ENCODE measurements at places on chromosomes 6 and 20. TPM values are rescaled to one million over a fixed set of nuclear protein-coding genes. Genes with fewer than 3 reads are reported as not detected.

GRCh38 chr6:9292975-9293374, 857.6 kb upstream of the SLC35B3 start:
- H3K4me1 ChIP-seq = no peaks in the 10 kb centered on the region
- no peaks in the 10 kb centered on the region for H3K27me3 ChIP-seq
- no peak overlapping the region for H3K4me3 ChIP-seq
- H3K36me3 ChIP-seq = no peaks in the 10 kb centered on the region

The KCNS1 gene
- total RNA-seq = 0.39 TPM

DNA sequence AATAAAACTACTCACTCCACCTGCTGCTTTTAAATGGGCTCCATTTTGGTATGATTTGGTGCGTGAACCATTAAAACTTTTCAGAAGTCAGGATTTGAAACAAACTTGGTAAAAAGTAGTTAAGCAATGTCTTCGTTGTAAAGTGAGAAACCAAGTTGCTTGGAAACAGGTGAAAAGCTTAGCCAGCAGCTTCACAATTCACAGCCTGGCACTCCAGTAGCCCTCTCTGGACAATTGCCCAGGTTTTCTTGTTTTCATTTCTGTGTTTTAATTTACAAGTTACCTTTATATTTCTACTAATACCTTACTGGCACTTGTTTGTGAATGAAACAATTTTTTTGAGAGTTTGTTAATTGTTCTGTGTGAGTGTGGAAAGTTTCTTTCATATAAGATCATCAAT, 12.8 kb downstream of the NT5E start:
- no peaks in the 10 kb centered on the region for H3K36me3 ChIP-seq
- no peak overlapping the region for H3K4me3 ChIP-seq
- no peak for DNase-seq
- peaks cover 22% of the 10 kb centered on the region for H3K4me1 ChIP-seq

DNA sequence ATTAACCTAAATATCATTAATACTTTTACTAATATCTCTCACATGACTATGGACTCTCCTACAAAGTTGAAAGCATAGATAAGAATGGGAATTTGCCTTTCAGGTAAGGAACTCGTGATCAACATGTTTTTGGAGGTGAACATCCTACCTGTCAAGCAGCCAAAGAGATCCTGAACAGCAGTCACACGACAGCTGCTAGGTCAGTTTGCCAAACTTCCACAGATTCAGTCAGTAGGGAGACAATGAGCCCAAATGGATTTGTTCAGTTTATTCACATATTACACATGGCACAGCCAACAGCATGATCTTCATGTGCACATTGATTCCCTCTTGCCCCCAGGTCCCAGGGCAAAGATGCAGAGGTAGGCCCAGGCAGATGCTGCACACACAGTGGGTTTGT, 86.1 kb upstream of the LOC128125822 start:
- DNase-seq = no peak
- H3K4me1 ChIP-seq = no peaks in the 10 kb centered on the region
- H3K27ac ChIP-seq = no peak overlapping the region
- H3K4me3 ChIP-seq = no peak overlapping the region
- H3K27me3 ChIP-seq = no peaks in the 10 kb centered on the region
- H3K36me3 ChIP-seq = no peaks in the 10 kb centered on the region

The CLDN20 gene
- not detected for total RNA-seq

- no peaks in the 10 kb centered on the region for H3K4me1 ChIP-seq
- no peaks in the 10 kb centered on the region for H3K27me3 ChIP-seq
- no peak for DNase-seq
- peak overlapping the region; percentile 77 for H3K4me3 ChIP-seq
- H3K36me3 ChIP-seq = peaks cover 18% of the 10 kb centered on the region
Measured at GRCh38 chr6:12013307-12013719, 1.2 kb downstream of the HIVEP1 start.

The POM121L2 gene
- total RNA-seq = not detected

DNA sequence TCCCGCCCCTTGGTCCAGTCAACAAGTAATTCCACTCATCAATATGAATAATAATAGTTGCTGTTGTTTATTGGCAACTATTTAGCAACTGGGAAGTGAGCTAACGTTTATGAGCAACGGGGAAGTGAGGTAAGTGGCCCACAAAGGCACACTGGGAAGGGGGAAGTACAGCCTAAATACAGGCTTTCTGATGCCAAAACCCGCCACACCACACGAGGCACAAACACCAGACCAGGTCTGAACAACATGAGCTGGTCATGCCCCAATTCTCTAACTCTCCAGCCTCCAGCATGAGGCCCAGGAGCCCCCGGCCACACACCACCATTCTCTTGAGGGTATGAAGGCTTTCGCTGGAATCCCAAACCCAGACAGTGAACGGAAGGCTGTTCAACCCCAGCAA, 50.8 kb downstream of the PREX1 start:
- no peaks in the 10 kb centered on the region for H3K4me1 ChIP-seq
- H3K4me3 ChIP-seq = no peak overlapping the region
- DNase-seq = no peak
- no peak overlapping the region for H3K27ac ChIP-seq

GRCh38 chr20:62186887-62187866, 4.3 kb downstream of the MTG2 start:
- no peaks in the 10 kb centered on the region for H3K27me3 ChIP-seq
- no peak for DNase-seq
- no peak overlapping the region for H3K27ac ChIP-seq

The TUBB2B gene
- 2.4 TPM for total RNA-seq

DNA sequence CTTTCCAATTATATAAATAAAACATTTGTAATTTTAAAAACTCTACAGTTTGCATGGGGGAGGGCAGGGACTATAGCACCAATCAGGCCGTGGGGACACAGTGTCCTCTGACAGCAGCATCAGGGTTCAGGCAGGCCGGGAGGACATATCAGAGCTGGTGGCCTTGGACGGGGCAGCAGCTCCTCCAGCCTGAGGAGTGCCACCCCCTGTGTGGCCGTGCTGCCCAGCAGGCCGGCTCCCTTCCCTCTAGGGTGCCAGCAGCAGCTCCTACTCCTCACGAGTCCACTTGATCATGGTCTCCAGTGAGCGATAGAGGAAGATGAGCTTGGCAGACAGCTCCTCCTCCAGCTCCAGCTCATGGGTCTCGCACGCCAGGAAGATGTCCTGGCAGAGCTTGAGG, 144.0 kb upstream of the PHACTR3 start:
- peaks cover 2% of the 10 kb centered on the region for H3K4me1 ChIP-seq
- H3K27me3 ChIP-seq = no peaks in the 10 kb centered on the region
- DNase-seq = no peak
- H3K36me3 ChIP-seq = no peaks in the 10 kb centered on the region

- no peak overlapping the region for H3K4me3 ChIP-seq
- no peak for DNase-seq
- no peak overlapping the region for H3K27ac ChIP-seq
- H3K27me3 ChIP-seq = no peaks in the 10 kb centered on the region
- H3K4me1 ChIP-seq = no peaks in the 10 kb centered on the region
Measured at GRCh38 chr20:56974499-56975250, 291.8 kb downstream of the BMP7 start.

The EMILIN3 gene
- 1.8 TPM for total RNA-seq

DNA sequence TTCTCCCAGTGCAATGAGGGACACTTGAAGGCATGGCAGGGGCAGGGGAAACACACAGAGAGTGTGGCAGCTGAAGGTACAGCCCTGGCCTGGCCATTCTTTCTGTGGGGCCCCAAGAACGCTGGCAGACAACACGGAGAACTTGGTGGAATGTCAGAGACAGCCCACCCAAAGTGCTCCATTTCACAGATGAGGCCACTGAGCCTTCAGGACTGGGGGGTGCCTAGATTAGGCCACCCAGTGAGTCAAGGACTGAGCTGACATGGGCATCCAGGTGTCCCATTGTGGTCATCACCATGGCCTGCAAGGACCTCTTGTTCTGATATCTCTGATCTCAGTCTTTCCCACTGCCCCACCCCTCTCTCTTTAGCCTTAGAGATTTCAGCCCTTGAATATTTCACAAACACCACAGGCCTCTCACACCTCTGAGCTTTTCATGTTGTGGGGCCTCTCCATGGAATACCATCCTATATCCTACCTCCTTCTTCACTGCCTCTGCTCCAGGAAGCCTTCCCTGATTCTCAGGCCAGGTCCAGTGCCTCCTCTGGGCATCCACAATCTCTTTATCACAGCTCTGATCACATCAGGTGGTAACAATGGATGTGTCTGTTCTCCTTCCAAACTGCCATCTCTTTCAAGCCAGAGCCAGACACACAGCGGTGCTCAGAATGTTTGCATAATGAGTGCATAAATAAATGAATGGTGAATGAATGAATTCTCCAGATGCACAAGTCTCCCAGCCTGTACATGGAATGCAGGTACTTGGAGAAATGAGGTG, 2.0 kb upstream of the RSPO4 start:
- no peak for DNase-seq
- no peak overlapping the region for H3K4me3 ChIP-seq
- H3K36me3 ChIP-seq = no peaks in the 10 kb centered on the region
- peaks cover 10% of the 10 kb centered on the region for H3K27me3 ChIP-seq
- H3K4me1 ChIP-seq = peaks cover 2% of the 10 kb centered on the region

GRCh38 chr20:13546497-13547131, 92.1 kb downstream of the TASP1 start:
- no peak overlapping the region for H3K27ac ChIP-seq
- no peak overlapping the region for H3K4me3 ChIP-seq
- peak; percentile 83 for DNase-seq

DNA sequence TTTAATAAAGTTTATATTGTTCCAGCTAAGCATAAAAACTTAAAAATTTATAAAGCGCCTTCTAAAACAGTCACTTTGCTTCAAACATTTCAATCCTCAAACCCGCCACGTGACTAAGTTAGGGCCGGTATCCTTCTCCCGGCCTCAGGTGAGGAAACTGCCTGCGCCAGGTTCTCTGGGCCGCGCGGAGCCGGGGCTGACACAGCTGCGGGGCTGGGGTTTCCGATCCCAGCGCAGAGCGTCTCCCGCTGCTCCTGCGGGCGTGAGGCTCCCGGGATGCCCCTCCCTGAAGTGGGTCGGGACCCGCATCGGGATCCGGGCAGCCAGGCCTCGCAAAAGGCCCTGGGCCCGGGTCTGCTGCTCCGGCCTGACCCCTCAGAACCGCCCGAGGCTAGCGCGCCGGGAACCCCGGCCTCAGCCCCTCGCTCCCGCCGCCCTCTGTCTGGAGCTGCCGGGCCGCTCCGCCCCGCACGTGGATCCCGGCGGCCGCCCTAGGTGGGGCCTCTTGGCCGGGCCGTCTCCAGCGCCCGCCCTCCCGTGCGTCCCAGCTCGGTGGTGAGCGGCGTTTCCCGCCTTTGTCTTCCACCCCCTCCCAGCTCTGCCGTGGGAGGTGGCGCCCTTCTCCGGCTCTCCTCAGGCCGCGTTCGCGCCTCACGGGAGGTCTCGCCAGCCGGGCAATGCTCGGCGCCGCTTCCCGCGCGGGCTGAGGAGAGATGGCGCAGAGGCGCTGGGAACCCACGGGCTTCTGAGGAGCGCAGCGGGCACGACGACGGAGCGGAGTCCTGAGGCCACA, 267.9 kb downstream of the DLL1 start:
- no peaks in the 10 kb centered on the region for H3K27me3 ChIP-seq
- no peak overlapping the region for H3K4me3 ChIP-seq
- no peak for DNase-seq

The GPR6 gene
- total RNA-seq = not detected

The ZSCAN16 gene
- total RNA-seq = 1.2 TPM

DNA sequence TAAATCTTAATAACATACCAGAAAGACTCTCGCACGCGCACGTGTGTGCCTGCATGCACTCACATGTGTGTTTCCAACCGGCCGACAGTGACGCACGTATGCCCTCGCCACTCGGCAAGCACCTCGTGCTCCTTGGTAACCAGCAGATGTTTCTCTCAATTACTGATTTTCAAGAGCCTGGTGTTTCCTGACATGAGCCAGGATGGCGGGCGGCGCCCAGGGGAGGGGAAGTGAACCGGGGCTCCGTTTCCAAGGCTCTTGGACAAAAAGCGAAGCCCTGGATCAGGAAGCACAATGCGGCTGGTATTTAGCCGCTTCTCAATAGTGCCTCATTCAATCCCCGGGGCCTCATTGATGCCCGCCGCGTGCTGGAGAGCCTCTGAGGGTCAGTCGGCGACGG, 37.7 kb downstream of the PMEPA1 start:
- H3K4me3 ChIP-seq = no peak overlapping the region
- no peaks in the 10 kb centered on the region for H3K36me3 ChIP-seq
- H3K4me1 ChIP-seq = no peaks in the 10 kb centered on the region
- H3K27ac ChIP-seq = peak overlapping the region; percentile 61

DNA sequence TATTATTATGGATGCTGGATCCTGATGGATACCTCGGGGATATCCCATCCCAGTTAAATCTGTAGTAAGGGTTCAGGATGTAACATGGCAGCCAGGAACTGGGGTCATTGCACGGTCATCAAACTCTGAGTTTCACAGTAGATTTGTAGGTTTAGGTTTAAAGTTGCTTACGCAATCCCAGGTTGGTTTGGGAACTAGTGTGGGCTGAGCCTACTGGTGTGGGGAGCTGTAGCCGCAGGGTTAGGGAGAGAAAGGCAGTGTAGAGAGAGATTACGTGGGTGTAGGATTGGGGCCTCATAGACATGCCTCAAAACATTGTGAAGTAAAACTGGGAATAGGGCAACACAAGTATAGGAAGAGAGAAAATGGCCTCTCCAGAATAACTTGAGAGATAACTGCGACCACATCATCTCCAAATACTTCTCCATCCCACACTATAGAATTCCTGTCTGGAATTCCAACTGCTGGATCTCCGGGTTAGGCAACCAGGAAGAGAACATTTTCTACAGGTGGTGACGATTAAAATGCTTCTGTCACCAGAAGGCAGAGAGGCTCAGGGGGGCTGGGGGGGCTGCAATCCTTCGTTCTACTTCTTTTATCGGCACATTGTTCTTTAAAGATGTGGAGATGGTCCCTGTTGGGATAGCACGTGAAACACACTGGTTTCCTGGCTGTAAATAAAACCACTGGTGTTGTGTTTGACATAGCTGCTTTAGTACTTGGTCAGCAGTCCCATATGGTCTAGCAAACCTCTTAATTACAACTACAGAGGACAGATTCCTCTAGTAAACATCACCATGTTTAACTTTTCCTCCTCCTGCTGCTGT, 44.9 kb upstream of the TMEM170B start:
- no peak overlapping the region for H3K27ac ChIP-seq
- no peaks in the 10 kb centered on the region for H3K36me3 ChIP-seq
- H3K4me3 ChIP-seq = no peak overlapping the region

- no peak for DNase-seq
- H3K4me3 ChIP-seq = no peak overlapping the region
- H3K27me3 ChIP-seq = no peaks in the 10 kb centered on the region
- no peaks in the 10 kb centered on the region for H3K36me3 ChIP-seq
Measured at GRCh38 chr20:11248687-11249638, 575.2 kb upstream of the JAG1 start.

The SALL4 gene
- total RNA-seq = not detected

- peaks cover 70% of the 10 kb centered on the region for H3K4me1 ChIP-seq
- H3K36me3 ChIP-seq = no peaks in the 10 kb centered on the region
- H3K27me3 ChIP-seq = no peaks in the 10 kb centered on the region
- H3K4me3 ChIP-seq = no peak overlapping the region
- H3K27ac ChIP-seq = peak overlapping the region; percentile 95
- DNase-seq = no peak
Measured at GRCh38 chr20:62370807-62371587, 3.9 kb upstream of the LAMA5 start.

DNA sequence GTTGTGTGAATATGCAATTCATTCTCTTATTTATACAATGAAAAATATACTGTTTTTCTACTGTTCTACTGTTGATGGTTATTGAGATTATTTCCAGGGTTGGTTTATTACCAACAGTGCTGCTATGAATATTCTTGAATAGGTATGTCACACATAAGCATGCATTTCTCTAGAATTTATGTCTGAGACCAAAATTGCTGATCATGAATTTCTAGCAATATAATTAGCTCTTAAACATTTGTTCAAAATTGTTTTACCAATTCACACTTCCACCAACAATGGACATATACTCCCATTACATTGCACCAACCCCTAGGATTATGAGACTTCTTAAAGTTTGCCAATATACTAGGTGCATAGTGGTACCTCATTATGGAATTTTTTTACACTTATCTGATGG, 164.1 kb upstream of the KCNQ5 start:
- H3K36me3 ChIP-seq = no peaks in the 10 kb centered on the region
- no peak overlapping the region for H3K4me3 ChIP-seq
- no peaks in the 10 kb centered on the region for H3K4me1 ChIP-seq
